ENCODE measurements at places on chromosomes 7 and 10.

DNA sequence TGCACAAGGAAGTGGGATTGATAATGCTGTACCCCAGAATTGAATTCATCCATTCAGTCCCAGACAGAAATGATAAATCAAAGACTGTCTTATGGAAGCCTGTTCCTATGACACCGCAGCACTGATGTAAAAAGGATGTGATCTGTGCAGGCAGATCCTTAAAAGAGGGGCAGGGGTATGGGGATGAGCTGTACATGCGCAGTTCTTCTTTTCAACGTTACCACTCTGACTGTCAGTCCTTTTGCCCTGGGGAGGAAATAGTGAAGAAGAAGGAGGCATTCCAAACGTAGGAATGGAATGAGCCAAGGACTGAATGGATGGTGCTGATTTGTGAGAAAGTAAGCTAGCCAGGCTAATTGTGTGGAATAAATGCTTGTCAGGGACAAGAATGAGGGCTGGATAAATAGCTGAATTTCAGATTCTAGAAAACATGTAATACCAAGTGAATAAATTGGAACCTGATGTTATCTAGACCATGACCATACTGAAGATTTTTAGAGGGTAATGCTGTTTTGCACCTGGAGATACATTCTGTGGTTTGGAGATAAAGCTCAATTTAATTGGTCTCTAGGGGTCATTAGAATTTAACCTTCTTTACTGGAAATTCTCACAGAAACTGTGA is 509.3 kb downstream of the SORCS3 start:
- DNase-seq = no peak

- no peak for DNase-seq
These were observed 52.6 kb downstream of the INPP5A start for GRCh38 chr10:132590094-132590751.

DNA sequence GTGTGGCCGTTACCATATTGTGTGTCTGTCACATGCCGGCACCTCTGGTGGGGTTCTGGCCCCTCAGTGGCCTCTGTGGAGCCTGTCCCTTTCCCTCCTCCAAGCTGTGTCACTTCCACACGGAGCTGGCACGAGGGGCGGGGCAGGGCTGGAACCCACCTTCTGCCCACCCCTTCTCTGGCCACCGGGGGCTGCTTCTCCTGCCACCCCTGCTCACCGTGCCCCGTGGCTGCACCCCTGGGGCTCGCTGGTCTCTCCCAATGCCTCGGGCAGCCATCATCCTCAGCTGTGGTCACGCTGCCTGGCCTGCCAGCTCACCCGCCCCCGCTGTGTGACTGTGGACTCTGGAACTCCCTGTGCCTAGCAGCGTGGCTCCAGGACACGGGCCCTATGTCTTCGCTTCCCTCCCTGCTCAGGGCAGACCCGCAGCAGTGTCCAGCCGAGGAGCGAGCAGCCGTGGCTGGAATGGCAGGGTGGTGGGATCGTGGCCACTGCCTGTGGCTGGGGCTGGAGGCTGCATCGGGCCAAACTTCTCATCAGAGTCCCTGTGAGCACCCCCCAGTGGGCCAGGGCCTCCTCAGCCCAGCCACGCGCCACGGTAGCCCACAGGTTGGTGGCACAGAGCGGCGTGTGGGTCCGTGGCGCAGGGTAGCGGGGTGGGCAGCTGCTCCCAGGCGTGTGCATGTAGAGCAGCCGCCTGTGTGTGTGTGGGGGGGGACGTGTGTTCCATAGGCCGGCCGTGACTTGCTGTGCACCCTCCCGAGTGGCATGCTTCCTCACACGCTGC is 8.1 kb downstream of the TTYH3 start:
- DNase-seq = no peak

DNA sequence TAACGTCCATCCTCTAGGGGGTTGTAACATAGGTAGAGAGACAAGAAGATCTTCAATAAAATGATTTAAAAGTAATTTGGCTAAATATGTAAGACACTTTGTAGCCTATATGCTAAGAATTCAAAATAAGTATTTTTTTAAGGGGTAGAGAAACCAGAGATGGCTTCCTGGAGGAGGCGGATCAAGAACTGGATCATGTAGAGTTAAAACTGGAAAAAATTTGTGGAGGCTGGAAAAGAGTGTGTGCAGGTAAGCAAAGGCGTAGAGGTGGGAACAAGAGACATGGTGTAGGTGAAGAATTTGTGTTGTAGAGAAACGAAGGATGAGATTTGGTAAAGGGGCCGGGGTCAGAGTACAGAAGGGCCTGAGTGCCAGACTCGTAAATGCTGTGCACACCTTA is 172.6 kb downstream of the TMEM178B start:
- DNase-seq = no peak

- no peak for DNase-seq
These were observed 69.1 kb downstream of the ZMIZ1 start for GRCh38 chr10:79137826-79138225.
